GM04504 (cell line): ENCODE measurements at places on chromosomes 4 and X.

DNA sequence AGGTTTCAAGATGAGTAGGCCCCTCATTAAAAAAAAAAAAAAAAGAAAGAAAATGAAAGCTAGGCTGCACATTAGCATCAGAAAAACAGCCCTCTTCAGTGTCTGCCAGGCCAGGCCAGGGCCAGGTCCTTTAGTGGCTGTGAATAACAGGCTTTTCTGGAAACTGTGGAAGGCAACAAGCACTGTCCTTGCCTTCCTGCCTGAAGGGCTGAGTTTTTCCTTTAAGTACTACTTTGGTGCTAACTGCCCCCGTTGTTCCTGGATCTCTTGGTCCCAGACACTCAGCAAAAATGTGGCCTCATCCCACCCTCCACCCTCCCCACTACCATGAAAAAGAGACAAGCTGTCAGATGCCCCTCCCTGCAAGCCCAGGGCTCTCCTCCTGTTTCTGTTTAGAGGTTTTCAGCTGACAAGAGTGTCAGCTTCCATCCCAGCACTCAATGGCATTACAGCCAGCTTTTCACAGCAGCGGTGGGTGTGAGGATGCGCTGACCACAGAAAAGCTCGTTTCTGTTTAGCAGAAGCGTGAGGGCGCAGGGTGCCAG lies 174.2 kb downstream of the NHS start:
- no peak for DNase-seq

DNA sequence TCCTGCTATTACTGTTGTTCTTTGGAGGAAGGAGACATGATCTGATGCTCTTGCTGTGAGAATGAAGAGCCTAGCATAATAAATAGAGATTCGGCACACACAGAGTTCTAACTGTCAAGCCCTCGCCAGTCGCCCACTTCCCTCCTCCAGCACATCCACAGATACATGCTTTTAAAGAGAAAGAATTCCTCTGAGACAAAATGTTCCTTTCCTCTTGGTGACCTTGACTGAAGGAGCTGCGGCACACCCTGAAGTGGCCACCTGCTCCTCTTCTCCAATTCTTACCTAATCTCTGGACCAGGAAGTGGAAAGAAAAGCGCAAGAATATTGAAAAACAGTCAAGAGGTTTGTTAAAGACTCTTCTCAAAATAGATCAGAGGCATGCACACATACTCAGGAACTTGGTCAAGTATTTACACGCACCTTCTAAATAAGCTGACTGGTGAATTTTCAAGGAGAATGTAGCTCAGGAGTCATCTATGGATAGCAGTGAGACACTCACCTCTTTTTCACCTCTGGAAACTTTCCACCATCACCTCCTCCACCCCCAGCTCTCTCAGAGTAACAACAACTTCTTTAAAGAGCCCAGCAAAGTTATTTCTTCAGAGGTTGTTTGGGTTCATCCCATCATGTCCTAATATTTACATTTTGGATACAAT lies 95.4 kb downstream of the PARM1 start:
- no peak for DNase-seq

- DNase-seq: no peak
Measured at GRCh38 chr4:5979981-5980380, 38.2 kb downstream of the C4orf50 start.

DNA sequence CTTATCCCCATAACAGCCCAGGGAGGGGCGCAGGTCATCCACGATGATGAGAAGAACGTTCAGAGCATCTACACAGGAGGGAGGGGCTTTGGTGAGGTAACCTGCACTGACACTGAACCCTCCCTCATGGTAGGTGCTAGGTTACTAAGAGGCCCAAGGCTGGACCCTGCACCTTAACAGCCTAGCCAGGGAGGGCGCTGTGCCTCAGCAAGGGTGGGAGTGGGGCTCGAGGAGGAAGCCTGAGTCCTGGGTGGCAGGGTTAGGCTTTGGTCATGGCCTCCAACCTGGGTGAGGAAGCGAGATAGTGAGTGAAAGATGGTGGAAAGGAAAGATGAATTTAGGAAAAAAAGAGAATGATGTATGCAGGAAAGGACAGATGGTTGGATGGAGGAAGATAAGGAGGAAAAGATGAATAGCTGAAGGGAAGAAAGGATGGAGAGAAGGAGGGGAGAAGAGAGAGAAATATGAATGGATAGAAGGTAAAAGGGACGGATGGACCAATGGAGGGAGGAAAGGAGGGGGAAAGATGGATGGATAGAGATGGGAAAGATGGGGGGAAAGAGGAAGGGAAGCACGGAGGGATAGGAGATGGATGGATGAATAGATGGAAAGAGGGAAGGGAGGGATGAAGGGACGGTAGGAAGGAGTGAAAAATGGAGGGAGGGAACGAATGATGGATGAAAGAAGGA lies 736 bp downstream of the IDS start:
- no peak for DNase-seq

DNA sequence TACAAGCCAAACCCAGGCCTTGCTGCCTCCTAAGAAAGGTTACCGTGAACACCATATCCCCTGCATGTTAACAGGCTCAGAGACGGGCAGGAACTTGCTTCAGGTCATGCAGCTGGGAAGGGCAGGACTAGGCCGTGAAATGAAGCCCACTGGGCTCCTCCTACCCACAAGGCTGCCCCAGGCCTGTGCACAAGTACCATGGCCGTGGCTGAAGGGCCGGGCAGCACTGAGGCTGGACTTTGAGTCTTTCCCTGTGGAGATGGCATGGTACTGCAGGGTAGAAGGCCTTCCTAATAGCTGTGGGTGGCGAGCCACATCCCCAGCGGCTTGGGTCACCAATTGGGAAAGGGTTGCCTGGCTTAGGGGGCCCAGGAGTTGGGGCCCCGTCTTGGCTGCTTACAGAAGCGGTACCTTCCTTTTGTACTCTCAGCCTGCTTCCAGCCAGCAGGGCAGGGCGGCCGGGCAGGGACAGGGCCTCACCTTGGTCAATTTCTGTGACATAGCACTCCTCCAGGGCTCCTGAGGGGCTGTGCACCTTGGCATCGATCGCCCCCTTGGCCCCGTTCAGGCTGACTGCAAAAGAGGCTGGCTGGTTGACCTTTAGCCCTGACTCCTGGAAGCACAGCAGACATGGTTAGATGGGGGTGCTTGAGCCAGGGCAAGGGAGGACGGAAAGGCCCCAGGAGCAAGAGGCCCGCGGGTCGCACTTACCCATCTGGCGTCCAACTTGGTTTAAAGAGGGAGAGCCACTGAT lies 23.8 kb downstream of the FLNA start:
- no peak for DNase-seq

DNA sequence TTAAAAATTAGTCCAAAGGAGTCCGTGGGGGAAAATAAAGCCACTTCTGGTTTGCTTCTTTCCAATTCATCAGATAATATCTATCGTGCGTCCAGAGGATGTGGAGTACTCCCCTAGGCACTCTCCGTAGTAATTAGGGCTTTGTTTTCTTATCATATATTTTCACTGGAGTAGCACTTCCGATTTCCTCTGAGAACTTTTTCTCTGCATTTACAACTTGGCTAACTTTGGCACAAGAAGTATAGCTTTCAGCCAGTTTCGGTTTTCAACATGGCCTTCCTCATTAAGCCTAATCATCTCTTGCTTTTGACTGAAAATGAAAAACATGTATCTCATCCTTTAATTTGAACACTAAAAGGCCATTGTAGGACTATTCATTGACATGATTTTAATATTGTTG lies 80.5 kb downstream of the CASP3 start:
- DNase-seq: no peak

DNA sequence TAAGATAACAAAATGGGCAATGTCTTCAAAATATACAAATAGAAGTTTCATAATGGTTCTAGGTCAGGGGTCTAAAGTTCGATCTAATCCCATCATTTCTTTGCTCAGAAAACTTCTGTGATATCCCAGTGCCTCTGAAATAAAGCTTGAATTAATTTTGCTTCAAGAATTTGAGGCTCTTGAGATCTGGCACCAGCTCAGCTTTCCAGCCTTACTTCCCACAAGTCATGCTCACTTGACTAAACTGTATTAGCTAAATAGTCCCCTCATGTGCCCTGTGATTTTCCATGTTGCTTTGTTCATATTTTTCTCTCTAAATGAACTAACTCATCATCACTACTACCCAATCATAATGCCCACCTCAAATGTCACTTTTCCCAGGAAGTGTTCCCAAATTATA lies 50.8 kb upstream of the MBNL3 start:
- DNase-seq: no peak

- no peak for DNase-seq
Measured at GRCh38 chr4:6324999-6325787, 55.5 kb downstream of the WFS1 start.
